ENCODE measurements at places on chromosomes 16 and 17.

- no peak for DNase-seq
These were observed 240.5 kb downstream of the SEC14L1 start for GRCh38 chr17:77381185-77381700.

DNA sequence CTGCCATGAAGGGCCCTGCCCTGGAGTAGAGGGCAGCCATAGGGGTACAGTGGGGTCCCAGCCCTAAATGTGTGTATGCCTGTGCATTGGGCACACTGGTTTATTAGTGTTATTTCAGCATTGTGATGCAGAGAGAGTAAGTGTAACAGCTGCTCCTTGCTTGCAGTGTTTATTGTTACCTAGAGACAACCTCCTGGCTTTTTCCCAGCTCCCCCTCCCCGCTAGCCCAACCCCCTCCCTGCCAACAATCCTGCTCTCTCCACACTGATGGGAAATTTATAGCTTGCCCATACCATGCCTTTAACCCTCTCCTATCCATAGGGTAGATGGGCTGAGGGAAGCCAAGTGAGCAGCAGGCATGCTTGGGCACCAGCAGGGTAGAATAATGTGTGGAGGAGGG lies 51.3 kb downstream of the NEUROD2 start:
- DNase-seq = no peak

- DNase-seq = no peak
These were observed 158.3 kb upstream of the ZFHX3 start for GRCh38 chr16:73206151-73206707.

GRCh38 chr16:68076560-68076959 lies 8.6 kb upstream of the NFATC3 start:
- DNase-seq = no peak

- no peak for DNase-seq
These were observed 17.1 kb downstream of the OSBPL7 start for GRCh38 chr17:47804461-47804860.

- no peak for DNase-seq
These were observed 45.2 kb upstream of the LCMT1 start for GRCh38 chr16:25066426-25066746.

- no peak for DNase-seq
These were observed 405.5 kb downstream of the CPPED1 start for GRCh38 chr16:12398029-12398682.

DNA sequence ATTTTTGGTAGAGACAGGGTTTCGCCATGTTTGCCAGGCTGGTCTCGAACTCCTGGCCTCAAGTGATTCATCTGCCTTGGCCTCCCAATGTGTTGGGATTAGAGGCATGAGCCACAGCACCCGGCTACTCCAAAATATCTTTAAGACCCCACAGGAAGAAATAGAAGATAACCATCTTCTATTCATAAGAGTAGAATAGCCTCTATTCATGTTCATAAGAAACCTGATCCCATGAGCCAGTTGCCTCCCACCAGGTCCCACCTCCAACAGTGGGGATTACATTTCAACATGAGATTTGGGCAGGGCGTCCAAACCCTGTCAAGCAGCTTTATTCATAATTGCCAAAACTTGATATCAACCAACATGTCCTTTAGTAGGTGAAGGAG lies 13.9 kb upstream of the TMC7 start:
- no peak for DNase-seq

DNA sequence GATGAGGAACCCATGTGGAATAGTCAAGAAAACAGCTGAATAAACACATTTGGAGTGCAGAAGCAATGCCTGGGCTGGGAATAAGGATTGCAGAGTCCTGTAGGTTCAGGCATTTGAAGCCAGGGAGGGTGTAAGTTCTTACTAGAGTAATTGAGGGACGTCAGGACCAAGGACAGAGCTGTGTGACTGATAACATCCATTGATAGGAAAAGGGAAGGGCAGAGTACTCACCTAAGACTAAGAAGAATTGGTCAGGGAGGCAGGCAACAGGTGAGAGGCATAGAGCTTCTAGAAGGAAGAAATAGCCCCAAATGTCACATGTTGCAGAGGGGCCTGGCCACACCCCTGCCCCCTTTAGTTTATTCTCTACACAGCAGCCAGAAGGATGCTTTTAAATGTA lies 79.8 kb upstream of the TMEM132E start:
- DNase-seq = no peak

GRCh38 chr17:55219934-55220333 lies 44.8 kb upstream of the HLF start:
- no peak for DNase-seq

DNA sequence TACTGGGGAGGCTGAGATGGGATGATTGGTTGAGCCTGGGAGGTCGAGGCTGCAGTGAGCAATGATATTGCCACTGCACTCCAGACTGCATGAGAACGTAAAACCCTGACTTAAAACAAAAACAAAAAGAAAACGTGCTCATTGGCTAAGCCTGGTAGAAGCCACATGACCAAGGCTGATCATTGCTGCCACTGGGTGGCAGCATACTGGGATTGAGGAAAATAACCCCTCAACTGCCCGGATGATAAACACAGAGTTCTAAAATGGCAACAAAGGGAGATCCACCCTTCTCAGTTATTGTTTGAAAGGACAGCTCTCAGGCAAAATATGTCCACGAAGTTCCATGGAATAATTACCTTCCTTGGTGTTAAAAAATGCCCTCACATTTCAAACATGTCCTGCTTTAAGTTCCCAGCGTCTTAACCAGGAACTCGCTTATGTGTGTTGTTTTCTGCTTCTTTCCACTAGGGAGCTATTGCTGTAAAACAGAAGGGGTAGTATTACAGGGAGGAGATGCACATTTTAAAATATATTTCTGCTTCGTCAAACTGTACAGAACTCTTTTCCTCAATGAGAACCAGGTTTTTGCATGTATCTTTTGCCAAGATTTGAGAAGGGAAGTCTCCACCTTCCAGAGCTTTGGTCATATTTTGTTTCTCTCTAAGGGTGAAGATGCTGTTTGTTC lies 675.3 kb downstream of the MAF start:
- DNase-seq = peak; percentile 39

GRCh38 chr16:49788986-49789385 lies 66.9 kb downstream of the ZNF423 start:
- DNase-seq = no peak

GRCh38 chr17:36602924-36603384 lies 1.6 kb downstream of the MRM1 start:
- peak; percentile 64 for DNase-seq

GRCh38 chr16:88047462-88047861 lies 96.2 kb downstream of the BANP start:
- no peak for DNase-seq

DNA sequence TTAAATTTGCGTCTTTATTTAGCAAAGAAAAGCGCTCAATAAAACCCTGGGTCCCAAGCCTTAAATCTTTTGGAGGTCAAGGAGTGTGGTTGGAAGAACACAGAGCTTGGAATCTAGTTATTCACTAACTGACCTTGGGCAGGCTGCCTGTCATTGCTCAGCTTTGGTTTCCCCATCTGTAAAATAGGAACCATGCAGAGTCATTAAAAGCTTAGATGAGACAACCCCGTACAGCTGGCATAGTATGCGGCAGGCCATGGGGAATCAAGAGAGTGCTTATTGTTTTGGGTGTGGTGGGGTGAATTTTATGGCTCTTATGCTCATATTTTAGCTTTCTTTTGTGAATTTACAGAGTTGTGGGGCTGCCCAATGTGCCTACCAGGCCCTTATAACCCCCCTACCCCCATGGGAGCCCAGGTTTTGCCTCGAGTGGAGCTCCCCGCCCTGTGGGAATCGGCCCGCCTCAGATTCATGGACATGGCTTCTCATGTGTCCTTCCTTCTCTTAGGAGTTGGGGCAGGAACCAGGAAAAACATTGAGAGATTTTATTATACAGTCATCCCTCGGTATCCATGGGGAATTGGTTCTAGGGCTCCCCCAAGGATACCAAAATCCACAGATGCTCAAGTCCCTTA lies 113.5 kb downstream of the CLEC16A start:
- no peak for DNase-seq

GRCh38 chr17:34368946-34369500 lies 6.0 kb upstream of the CCL1 start:
- DNase-seq = no peak

- DNase-seq = no peak
These were observed 6.0 kb upstream of the GRB2 start for GRCh38 chr17:75411328-75412067.

DNA sequence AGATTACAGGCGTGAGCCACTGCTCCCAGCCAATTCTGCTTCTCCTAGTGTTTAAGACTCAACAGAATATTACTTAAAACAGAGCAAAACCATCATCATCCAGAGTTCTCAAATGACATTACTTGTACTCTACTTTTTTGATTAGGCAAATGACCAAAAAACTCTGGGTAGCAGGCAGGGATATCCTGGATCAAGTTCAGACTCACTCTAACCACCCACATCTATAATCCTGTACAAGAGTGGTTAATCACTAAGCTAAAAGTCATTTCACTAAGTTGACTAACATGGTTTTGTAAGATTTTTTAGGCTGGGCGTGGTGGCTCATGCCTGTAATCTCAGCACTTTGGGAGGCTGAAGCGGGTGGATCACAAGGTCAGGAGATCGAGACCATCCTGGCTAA lies 6.8 kb downstream of the NAE1 start:
- DNase-seq = no peak

DNA sequence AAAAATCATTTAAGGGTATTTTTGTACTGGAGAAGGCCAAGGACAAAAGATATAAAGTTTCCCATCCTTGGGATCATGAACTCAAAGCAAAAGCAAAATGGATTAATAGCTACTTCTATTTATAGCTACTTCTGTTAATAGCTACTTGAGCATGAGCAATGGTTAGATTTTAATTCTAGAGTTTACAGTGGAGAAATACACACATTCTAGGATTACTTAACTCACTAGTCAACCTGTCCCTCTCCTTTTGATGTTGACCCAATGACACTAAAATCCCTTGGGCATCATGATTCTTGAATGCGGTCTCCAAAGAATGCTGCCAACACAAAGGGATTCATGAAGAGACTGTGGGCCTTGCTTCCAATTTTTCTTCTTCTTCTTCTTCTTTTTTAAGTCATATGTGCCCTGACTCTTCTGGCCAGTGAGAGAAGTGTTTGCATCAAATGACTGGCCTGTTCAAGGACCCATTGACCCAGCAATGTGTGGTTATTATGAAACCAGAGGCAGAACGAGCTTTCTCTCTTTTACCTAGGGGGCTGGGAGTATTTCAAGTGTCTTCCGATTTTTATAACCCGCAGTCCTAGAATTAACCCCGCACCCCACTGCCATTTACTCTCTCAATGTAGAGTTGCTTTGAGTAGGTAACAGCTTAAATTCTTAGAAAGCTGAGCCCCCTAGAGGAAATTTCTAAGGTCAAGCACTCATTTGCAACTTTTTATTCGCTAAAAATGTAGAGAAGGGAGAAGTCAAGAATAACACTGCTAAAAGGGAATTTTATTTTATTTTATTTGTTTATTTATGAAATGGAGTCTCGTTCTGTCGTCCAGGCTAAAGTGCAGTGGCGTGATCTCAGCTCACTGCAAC lies 34.6 kb downstream of the OTOA start:
- DNase-seq = no peak

DNA sequence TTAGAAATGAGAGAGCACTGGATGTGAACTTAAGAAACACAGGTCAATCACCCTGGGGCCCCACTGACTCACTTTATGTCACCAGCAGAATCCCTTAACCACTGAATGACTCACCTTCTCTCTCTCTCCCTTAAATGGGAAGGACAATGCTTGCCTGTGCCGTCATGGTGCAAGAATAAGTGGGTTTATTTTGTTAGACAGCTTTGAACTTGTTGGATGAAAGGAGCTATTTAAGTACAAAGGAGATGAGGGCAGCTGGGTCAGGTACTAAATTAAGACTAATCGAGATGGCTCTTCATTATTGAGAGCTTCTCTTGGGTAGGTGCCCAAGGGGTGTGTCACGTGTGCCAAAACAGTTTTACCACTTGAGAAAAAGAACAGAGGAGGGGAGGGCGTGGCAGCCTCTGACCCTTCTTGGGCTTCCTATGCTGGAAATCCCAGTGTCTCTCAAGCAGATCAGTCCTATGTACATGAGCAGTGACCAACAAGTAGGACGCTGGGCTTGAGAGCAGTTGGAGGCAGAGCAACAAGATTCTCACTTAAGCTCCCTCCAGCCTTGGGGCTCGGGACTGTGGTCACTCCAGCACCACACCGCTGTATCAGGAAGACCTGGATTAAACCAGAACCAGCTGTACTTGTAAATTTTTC lies 6.7 kb upstream of the KRT31 start:
- peak; percentile 27 for DNase-seq

DNA sequence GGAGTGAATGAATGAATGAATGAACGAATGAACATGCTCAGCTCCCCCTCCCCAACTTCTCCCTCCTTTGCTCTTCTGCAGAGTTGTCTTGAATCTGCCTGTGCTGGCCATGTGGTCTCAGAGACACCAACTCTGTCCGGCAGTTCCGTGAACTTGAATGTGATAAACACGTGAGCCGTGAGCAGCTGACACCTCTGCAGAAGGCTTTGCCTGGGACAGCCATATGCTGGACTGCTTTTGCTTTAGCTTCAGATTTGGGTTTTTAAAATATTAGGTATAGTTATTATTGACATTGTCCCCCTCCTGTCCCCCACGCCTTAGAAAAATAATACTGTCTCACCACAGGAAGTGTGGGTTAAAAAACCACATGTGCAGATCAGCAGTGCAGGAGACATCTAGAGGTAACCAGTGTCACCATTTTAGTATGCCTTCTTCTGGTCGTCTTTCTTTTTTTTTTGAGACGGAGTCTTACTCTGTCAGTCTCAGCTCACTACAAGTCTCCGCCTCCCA lies 83.8 kb downstream of the ABCC1 start:
- DNase-seq = no peak

DNA sequence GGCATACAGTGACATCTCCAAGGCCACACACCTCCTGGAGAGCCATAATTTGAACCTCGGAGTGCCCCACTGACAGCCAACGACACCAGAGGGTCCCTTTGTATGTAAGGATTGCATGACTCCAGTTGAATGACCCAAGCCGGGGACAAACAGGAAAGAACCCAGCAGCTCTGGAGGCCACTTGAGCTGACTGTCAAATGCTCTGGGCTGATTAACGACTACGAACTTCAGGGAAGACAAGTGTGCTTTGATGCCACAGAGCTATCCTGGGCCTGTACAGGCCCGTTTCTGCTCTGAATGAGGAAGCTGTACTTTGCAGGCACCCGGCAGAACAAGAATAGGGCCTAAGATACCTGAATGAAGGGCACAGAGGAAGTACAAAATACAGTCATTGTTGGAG lies 404.6 kb downstream of the SLC39A11 start:
- no peak for DNase-seq

Data from stimulated activated CD4-positive, alpha-beta T cell treated with anti-CD3 and anti-CD28 coated beads, Interleukin-4, amount 100 ng/mL, for 1 hour (primary cell).